Stimulated activated CD4-positive, alpha-beta T cell treated with anti-CD3 and anti-CD28 coated beads, Interleukin-12 subunit alpha, Interleukin-12 subunit beta, amount 100 ng/mL, for 4 hours (primary cell): ENCODE measurements at places on chromosomes 5 and 9.

DNA sequence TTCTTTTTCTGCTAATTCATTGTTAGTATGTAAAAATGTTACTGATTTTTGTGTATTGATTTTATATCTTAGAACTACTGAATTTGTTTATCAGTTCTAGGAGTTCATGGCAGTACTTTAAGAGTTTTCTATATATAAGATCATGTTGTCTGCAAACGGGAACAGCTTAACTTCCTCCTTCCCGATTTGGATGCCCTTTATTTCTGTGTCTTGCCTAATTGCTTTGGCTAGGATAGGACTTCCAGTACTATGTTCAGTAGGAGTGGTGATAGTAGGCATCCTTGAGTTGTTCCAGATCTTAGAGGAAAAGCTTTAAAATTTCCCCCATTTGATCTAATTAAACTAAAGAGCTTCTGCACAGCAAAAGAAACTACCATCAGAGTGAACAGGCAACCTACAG is 20.1 kb downstream of the RCL1 start:
- DNase-seq, result no peak

DNA sequence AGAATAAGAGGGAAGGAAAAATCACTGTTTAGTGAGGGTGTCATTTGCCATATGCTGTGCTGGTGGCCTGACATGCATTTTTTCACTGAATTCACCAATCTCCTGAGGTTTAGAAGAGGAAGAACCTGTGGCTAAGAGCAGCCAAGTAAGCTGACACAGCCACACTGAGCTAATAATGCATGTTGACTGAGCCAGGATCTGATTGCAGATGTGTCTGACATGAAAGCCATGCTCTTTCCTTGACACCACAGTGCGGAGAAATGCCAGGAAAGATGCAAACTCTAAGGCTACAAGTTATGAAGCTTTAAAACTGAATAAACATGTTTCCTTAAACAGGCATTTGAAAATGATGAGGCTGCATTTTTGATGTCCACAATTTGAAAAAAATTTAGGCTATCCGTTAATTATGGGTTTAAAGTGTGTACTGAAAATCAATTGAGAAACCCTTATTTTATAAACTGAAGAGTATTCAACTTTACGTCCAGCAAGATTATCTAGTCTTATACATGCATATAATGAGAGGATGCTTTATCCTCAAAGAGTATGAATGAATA is 208.6 kb downstream of the FBN2 start:
- no peak for DNase-seq

- DNase-seq, result no peak
Measured at GRCh38 chr5:139140591-139141071, 57.5 kb downstream of the SIL1 start.

- no peak for DNase-seq
Measured at GRCh38 chr5:110956280-110956912, 115.1 kb upstream of the TSLP start.

- no peak for DNase-seq
Measured at GRCh38 chr9:90288275-90288639, 354.4 kb downstream of the DIRAS2 start.

GRCh38 chr9:132801659-132802058 is 76.4 kb downstream of the AK8 start:
- DNase-seq, result no peak

DNA sequence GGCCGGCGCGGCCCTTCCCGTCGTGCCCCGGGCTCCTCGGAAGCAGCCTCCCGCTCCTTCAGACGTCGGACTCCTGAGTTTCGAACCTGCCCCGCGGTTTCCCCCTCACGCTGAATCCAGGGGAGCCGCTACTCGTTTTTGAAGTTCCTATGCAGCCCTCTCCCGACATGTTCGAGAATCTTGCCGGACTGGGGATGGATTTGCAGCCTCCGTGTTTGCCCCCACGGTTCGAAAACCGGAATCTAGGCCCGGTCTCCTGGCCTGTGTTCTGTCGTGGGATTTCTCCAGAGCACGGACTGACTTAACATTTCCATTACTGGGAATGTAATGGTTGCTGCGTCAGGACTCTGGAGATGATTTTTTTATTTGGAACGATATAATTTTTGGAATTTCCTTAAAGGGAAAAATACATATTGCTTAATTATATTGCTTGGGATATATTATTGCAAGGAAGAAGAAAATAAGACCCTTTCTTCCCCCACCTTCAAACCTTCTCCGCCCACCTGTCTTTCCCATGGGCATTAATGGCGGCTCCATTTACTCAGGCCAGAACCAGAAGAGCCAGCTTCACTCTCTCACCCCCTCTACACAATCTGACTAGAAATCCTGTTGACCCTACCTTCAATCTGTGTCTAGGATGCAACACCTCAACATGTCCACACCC is 8.5 kb upstream of the MGAT1 start:
- no peak for DNase-seq

DNA sequence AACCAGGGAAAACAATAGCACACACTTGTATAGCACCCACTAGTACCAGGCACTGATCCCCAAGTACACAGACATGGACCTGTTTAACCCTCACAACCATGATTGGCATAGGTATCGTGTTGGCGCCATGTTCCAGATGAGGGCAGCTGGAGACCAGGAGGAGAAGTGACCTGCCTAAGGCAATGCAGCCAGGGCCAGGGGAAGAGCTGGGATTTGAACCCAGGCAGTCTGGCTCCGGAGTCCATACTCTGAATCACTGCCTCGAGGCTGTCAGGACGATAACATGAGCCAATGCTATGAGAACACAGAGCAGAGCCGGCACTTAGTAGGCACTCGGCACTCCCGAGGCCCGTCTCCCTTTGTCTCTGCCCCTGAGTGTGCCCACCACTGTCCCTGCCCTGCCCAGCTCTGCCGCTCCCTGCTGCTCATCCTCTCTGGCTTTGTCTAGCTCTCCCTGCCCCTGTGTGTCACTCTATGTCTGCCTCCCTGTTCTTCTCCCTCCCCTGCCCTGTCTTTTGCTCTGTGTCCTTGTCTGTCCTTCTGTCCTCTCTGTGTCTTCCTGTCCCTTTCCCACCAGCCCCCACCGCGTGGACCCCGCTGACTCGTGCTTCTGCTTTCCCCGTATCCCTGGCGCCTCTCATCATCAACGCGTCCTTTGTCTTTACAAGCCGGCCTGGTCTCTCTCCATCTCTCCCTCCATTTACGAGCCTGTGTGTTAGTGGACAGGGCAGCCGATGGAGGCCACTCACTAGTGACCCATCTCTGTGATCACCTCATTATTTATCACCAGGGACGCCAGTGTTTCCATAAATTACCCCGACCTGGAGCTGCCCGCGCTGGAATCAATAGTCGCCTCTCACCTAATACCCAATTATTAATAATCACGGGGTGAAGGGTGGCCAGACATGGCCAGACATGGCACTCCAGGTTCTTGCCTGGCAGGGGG is 99.4 kb upstream of the MVB12B start:
- no peak for DNase-seq
